ENCODE measurements at places on chromosomes 6 and 20.
A peak's percentile ranks its signal among the peaks of the same experiment; 100 is the strongest.

DNA sequence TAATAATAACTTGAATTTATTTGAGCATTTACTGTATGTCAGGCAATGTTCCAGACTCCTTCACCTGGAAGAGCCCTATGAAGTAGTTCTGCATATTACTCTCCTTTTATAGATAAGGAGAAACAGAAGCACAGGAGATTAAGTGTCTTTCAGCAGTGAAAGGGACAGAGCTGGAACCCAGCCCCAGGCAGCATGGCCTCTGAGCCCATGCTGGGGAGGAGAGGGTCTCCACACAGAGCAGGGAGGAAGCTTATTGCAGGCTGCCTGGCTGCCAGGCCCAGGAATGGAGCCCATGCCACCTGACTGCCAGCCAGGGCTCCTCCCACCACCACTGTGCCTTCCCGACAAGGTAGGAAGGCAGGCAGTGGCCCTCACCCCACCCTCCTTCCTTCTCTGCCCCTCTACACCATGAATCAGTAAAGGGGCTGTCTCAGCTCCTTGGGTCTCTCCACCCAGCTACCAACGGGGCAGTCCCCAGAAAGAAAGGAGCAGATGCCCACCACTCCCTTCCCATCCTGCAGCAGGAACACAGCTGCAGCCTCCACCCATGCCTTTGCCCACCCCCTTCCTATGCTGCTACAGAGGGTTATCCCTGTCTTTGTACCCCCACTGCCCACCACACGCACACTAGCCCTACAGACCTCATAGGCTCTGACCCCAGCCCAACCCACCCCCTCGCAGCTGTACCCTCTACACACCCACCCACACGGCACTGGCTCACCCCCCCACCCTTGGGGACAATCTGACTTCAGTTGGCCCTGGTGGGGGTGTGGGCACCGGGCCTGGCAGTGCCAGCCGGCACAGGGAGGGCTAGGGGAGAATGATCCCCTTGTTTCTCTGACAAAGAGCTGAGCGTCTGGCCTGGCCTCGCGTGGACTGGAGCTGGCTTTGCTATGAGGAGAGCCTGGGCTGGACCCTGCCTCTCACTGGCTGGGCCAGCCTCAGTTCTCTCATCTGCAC is 41.8 kb downstream of the TFEB start:
- peak; percentile 85 for DNase-seq

GRCh38 chr6:46338131-46338530 is 153.1 kb downstream of the RCAN2 start:
- no peak for DNase-seq

GRCh38 chr6:137171824-137172733 is 1.4 kb downstream of the IL22RA2 start:
- DNase-seq, result no peak

DNA sequence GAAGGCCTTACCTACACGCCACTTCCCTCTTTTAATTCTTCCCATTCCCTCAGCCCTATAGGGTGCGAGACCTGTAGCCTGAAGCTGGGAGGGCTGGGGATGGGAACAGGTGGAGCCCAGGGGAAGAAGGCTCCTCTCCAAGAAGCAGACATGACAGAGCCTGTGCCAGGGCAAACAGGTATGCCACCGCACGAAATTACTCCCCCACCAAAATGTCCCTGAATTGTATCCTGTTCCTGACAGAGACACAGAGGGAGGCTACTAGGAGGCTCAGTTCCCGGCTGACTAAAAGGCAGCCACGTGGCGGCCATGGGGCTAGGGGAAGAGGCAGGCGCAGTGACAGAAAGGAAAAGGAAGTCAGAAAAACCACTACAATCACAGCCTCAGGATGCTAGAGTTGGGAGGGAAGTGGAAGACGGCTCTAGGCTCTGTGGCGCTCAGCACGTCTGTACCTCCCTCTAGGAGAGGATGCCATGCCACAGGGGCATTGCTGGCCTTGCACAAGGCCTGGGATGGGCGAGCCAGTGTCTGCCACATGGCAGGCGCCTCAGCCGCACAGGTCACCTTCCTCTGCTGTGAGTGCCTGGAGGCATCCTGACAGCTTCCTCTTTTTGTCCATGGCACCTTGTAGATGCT is 27.7 kb downstream of the TFEB start:
- DNase-seq, result peak; percentile 64

GRCh38 chr6:42974919-42975505 is 4.0 kb downstream of the PEX6 start:
- no peak for DNase-seq

- DNase-seq, result no peak
Measured at GRCh38 chr6:16305246-16305725, 66.9 kb downstream of the GMPR start.

- DNase-seq, result no peak
Measured at GRCh38 chr20:50867805-50868204, 63.4 kb downstream of the ADNP start.

DNA sequence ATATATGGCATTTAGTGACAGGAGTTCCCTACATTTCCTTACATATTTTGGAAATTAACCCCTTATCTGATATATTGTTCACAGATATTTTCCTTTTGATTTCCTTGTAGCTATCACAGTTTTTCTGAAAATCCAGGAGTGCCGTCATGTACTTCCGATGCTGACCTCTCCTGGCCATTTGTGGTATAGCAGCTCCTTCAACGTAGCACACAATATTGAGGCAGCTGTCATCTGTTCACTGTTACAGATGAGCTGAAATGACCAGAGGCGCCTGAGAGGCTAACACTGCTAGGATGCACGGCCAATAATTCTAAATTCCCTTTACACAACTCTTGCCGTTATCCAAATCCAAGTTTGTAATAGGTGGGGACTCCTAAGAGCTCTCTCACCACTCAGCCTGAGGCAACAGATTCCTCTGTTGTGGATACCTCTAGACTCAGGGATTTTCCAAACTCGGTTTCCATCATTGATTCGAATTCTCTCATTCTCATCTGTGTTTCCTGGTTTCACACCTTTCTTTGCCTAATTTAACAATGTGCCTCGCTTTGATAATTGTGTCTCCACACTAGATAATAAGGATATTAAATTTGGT is 53.0 kb downstream of the MMUT start:
- peak; percentile 3 for DNase-seq

- DNase-seq, result no peak
Measured at GRCh38 chr6:25224242-25224641, 54.9 kb upstream of the CARMIL1 start.

DNA sequence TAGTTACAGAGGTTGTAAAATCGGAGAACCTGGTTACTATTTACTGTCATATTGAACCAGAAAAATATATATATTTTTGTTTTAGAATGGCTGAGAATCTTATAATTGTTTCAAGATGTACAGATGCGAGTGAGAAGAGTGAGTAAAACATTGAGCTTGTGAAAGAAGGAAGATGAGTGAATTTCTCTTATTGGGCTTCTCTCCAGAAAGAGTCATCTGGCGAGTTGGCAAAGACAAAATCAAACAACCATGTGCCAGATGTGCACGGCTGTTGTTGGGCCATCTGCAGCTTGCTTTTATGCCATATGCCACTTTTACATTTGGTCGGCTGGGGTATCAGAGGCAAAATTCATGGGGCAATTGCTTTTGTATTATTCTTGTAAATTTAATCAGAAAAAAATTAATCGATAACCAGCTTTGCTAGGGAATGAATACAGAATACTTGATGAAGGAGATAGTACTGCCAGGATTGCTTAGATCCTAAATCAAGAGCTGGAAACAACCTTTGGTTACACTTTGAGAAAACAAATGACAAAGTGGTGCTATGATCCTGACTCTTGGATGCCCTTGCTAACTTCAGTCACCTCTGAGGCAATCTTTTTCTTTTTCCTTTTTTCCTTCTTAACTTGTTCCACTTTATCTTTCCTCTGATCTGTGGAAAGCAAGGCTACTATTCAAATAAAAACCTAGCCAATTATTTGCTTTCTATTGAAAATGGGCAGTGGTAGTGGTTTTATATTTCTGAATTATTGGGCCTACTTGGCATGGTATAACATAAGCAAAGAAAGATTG is 97.1 kb upstream of the GRIK2 start:
- DNase-seq, result no peak

DNA sequence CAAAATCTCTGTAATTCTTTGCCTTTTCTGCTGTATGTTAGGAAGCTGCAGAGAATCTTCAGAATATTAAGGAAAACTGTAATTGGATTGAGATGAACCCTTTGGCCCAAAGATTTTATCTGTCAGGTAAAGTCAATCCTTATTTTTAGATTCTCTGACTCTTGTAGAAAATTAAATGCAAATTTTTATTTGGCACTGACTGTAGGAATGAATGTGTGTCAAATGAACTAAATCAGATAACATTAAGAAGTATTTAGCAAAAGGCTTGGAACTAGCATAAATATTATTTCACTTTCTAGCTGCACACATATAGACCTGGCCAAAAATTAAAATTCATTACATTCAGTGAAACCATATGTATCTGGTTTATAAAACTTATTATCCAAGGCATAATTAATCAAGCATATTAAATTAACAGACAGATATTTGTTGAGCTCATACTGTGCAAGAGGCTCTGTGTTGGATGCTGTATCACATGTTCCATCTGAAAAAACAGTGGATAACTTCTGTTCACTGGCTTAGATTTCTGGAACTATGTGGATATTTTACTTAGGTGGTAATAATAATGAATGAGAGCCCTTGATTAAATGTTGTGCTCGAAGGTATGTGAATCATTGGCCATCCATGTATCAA is 124.8 kb downstream of the HDGFL1 start:
- DNase-seq, result no peak

GRCh38 chr6:28727559-28728211 is 196.1 kb downstream of the TRIM27 start:
- no peak for DNase-seq

DNA sequence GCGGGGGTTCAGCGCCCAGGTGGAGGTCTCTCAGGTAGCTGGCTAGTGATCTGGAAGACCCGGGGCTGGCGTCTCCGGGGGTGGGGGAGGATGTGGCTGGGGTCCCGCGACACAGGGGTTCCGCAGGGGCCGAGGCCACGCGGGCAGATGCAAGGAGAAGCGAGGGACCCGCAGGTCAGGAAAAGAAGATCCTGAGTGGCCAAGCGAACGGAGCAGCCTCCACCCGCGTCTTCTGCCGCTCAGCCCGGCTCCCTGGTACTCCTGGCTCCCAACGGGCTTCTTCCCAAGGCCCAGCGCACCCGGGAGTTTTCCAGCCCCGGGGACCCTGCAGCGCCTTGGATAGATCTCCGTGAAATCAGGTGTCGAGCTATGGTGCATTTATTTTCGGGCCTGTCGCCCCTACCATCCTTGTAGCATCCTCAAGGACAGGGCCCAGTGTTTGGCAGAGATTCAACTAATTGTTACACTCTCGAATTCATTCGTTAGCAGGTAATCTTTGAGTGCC is 682 bp upstream of the CHD6 start:
- no peak for DNase-seq

DNA sequence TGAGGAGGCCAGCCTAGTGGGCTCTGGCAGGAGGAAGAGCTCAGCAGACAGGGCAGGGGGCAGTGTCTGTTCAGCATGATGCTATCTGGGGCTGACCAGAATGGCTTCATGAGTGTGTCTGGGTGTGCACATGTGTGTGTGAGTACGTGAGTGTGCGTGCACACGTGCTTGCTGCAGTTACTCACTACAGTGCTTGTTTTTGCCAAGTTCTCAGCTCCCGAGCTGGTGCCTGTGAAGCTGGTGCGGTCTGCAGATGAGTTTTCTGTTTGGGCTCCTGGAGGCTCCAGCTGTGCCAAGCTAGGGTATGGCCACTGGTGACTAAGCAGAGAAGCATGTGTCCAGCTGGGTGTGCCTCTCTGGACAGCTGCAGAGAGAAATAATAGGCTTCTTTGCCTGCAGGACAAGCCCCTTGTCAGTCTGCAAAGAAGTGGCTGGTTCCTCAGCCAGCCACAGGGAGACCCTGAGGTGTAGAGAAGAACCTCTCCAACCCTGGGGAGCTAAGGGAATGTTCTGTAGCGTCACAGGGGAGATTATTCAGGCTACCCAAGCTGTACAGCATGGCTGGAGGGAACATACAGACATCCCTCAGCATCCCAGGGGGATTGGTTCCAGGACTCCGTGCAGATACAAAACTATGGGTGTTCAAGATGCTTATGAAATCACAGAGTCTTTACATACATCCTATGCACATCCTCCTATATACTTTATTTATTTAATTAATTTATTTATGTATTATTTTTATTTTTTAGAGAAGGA is 40.2 kb upstream of the FAM50B start:
- DNase-seq, result no peak

DNA sequence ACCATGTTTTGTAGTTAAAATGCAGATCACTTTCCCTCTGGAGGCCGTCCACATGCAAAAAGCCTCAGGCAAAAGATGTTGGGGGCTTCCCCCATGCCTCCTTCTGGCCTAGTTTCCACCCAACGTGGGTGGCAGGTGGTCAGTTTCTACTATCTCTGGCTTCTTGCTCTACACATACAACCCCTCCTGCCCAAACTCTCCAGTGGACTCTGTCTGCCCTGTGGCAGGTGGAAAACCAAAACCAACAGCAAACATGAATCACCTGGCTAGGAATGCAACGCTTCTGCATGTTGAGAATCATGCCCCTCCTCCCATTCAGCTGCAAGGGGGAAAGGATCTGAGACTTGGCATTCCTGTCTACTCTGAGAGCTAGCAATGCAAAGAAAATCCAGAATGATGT is 94.8 kb downstream of the MBOAT1 start:
- no peak for DNase-seq

GRCh38 chr6:24524805-24525204 is 30.0 kb downstream of the ALDH5A1 start:
- no peak for DNase-seq

DNA sequence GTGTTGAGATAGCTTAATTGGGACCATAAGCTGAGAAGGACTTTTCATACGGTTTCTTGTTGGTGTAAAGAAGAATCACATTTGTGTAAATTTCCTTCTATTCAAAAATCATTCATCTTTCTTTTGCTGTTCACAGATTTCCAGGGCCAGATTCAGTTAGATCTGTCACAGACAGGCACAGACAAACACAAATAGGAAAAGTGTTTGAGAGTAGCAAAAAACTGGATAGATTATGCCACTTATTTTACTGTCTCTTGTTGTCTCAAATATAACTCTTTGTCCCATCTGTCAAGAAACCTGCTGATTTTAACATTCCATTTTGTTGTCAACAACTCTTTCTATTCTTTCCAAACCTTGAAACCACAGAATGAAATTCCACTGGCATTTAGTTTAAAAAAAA is 142.8 kb downstream of the ID4 start:
- DNase-seq, result no peak

GRCh38 chr20:56437196-56437960 is 25.3 kb downstream of the CASS4 start:
- DNase-seq, result no peak

DNA sequence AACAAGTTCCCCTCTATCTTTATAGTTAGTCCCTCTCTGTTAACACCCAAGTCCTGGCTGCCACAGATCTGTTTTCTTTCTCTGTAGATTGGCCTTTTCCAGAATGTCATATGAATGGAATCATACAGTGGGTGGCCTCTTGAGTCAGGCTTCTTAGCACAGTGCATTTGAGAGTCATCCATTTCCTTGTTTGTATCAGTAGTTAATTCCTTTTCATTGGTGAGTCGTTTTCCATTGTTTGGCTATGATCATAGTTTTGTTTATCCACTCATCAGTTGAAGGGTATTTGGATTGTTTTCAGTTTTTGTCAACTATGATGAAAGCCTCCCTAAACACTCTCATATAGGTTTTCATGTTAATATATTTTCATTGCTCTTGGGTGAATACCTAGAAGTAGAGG is 248.3 kb downstream of the ARID1B start:
- DNase-seq, result no peak

- DNase-seq, result peak; percentile 42
Measured at GRCh38 chr20:50339466-50339901, 148.9 kb downstream of the CEBPB start.

- DNase-seq, result no peak
Measured at GRCh38 chr6:42295677-42296076, 78.0 kb upstream of the MRPS10 start.
